ENCODE measurements at places on chromosomes 6 and 20.

GRCh38 chr6:156832231-156832647 lies 55.1 kb downstream of the ARID1B start:
- DNase-seq, result no peak

DNA sequence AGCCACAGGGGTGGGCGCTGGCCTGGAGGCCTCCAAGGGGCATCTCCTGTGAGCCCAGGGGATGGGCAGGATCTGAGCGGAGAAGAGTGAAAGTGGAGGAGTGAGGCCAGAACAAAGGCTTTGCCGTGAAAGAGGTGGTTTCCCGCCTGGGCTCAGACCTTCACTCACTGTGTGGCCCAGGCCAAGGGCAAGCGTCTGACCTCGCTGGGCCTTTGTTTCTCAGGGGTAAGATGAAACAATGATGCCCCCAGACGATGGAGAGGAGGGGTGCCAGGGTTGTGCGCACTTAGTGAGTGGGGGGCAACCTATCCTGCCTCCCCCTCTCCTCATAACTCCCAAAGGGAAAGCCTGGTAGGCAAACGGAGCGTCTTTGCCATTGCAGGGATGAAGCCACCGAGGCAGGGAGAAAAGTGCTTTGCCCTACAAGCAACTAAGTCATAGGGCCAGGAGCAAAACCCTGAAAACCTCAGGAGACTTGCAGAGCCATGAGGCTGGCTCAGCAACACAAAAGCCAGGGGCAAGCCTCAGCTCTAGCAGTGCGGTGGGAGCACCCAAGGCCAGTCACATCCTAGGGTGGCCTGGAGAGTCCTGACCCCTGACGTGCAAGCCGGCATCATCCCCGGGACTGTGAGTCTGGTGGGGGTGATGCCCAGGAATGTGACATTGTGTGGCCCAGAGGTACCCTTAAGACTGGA lies 897 bp upstream of the STMN3 start:
- DNase-seq, result no peak

DNA sequence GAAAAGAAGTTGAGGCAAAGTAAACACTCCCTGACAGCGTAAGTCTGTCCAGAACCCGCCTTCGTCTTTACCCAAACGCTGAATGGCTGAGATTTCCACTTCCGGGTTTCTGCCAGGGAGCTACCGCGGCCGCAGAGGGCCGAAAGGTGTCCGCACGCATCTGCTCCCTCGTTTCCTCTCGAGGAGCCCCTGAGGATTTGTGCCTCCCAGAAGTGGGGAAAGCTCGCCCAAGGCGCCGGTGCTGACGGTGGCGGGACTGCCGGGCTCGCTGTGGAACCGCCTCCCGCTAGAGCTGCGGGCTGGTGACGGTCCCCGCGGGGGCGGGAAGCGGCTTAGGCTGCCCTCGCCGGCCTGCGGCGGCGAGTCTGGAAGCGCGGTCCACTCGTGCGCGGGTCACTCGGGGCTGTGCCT lies 1760.2 kb upstream of the DEFB115 start:
- no peak for DNase-seq

DNA sequence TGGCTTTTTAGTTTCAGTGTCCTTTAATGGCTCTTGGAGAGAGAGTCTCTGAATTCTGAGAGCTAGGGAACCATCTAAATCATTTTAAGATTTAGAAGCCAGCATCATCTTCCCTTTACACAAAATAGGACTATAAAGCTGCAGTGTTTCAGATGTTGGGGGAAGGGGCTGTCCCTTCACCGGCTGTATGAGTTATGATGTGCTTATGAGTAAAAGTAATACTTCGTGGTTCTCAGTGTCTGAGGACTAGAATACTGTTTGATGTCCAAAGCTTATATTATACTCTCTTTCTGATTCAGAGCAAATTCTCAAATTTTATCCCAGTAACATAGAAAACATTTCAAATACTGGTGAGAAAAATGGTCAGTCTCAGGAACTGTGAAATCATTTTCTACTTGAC lies 63.5 kb upstream of the FAM8A1 start:
- no peak for DNase-seq

DNA sequence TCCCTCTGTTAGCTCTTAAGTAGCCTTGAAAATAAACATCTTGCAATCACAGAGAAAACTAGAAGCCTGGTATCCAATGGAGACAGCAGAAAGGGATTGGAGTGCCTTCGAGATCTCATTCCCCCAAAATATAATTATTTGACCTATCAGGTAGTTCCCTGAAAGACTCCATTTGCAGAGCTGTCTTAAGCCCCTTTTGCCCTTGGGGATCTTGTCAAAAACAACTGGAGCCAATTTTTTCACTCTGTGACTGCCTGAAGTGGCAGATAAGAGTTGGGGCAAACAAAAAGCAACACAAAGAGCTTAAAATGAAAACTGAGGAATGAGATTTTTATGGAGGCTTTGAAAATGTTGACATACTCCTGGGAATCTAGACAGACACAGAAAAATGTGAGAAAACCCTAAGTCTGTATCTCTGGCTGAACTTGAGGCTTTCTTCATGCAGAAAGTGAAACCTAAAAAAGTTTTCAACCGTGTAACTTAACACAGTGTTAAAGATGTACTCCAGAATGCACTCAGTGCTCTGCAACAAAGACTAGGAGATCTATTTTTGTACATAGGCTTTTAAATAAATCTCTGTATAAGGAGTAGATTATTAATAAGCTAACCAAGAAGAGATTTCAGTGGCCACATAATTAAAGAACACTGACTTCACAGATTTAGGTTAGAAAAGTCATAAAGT lies 971.1 kb upstream of the MAN1A1 start:
- DNase-seq, result no peak
